Thoracic aorta (tissue), 2 donors: ENCODE measurements at places on chromosomes 5 and 9.

- no peak for DNase-seq
Measured at GRCh38 chr5:58871648-58872242, 288.9 kb downstream of the RAB3C start.

DNA sequence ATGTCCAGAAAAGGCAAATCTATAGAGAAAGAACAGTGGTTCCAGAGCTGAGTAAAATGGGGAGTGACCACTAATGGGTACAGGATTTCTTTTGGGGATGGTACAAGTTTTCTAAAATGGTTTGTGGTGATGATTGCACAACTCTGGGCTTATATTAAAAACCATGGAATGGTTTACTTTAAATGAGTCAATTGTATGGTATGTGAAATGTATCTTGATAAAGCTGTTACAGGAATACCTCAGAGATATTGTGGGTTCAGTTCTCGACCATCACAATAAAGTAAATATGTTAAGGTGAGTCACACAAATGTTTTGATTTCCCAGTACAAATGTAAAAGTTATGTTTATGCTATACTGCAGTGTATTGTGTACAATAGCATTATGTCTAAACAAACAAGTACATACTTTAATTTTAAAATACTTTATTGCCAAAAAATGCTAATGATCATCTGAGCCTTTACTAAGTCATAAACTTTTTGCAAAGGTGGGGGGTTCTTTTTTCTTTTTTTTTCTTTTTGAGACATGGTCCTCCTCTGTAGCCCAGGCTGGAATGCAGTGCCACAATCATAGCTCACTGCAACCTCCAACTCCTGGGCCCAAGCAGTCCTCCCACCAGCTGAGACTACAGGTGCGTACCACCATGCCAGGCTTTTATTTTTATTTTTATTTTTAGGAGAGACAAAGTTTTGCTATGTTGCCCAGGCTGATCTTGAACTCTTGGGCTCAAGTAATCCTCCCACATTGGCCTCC is 65.9 kb downstream of the SHOC1 start:
- no peak for DNase-seq

- DNase-seq: no peak
Measured at GRCh38 chr9:16668734-16669295, 201.7 kb downstream of the BNC2 start.

DNA sequence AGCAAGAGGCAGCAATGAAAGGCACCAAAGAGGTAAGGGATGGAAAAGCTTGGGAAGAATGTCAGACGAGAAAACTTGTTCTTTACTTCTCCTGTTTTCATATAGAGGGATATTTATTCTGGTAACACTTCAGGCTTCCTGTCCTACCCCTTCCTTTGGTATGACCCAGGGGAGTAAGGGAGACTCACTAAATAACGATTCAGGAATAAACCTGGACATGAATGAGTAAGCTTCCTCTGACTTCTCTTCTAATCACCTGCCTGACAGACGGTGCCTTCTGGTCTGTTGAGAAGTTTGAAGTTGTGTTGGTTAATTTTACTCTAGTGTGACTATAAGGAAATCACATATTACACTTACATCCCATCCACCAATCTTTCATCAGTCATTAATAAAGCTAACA is 461.2 kb downstream of the CDH12 start:
- DNase-seq: no peak

DNA sequence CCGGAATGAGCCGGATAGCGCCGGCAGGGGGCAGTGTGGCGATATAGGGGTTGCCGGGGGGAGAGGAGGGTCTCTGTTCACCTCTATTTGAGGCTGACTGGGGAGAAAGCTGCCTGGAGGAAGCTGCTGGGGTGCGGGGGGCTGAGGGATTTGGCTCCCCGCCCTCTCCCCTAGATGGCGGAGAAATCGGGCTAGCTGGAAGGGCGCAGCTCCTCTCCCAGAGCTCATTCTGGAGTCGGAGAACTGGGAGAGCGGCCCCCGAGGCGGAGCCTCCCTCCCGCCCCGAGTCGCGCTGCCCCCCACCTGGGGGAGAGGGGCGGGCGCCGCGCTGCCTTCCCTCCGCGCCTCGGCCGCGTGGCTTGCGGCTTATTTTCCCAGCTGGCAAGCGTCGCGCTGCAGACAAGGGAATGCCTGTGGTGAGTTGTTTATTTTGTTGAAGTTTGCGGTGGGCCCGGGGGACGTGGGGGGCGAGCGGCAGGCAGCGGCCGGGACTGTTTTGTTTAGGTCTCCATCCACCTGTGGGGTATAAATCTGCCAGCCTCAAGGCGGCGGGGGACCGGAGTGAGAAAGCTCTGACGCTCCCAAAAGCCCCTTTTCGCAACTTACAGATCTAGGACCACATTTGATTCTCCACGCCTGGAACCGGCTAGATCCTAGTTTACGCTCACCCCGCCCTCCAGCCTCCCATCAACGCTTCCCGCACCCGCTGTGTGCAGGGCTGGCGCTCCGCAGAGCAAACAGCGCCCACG is 4.1 kb upstream of the RGMB start:
- no peak for DNase-seq

GRCh38 chr5:71932131-71932654 is 175.1 kb upstream of the MAP1B start:
- no peak for DNase-seq

DNA sequence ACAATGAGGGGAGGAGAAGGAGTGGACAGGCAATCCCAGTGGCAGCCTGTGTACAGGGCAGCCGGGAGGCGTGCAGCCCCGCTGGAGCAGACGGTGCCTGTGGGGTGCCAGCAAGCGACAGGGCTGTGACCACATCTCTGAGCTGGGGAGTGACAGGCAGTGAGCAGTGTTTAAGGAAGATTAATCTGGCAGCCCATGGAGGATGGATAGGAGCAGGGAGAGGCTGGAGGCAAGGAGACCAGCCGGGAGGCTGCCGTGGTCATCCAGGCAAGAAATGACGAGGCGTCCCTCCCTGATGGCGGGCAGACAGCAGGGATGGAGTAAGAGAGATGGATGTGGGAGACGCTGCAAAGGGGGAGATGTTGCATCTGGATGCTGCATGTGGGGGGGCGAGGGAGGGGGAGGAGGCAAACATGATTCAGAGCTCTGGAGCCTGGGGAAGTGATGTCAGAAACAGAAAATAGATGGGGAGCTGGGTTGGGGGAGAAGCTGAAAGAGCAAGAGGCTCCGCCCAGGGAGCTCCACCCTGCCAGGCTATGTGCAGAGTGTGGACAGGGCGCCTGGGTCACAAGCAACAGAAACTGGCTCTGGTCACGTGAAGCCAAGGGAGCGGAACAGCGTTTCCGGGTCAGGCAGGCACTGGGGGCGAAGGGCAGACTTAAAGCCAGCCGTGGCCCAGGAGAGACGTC is 12.6 kb downstream of the UNC5A start:
- no peak for DNase-seq

- no peak for DNase-seq
Measured at GRCh38 chr5:153784277-153784676, 254.4 kb downstream of the FAM114A2 start.

- no peak for DNase-seq
Measured at GRCh38 chr9:95103281-95103771, 214.2 kb downstream of the FANCC start.

DNA sequence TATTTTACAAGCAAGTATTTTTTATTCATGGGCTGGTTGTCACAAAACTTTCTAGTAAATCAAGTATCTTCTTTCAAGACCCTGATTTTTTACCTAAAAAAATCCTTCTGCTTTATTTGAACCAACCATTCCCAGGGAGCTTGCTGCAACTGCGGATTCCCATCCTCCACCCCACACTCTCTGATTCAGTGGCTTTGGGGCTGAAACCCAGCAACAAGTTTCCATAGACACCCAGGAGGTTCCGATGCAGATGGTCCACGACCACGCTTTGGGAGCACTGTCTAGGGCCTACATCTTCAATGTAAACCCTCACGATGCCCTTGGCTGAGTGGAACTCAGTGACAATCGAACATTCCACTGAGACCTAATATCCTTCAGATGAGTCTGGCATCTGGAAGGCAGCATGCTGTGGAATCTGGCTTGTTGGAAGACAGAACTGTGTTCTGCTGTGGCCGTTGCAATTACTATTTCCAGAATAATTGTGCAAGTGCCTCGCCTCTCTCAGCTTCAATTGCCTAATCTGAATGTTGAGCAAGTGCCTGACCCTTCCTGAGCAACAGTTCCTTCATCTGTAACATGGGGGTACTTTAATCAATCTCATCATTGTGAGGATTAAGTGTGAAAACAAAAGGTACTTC is 105.1 kb downstream of the INSYN2B start:
- no peak for DNase-seq

- no peak for DNase-seq
Measured at GRCh38 chr9:135805422-135806022, 101.8 kb downstream of the CAMSAP1 start.

DNA sequence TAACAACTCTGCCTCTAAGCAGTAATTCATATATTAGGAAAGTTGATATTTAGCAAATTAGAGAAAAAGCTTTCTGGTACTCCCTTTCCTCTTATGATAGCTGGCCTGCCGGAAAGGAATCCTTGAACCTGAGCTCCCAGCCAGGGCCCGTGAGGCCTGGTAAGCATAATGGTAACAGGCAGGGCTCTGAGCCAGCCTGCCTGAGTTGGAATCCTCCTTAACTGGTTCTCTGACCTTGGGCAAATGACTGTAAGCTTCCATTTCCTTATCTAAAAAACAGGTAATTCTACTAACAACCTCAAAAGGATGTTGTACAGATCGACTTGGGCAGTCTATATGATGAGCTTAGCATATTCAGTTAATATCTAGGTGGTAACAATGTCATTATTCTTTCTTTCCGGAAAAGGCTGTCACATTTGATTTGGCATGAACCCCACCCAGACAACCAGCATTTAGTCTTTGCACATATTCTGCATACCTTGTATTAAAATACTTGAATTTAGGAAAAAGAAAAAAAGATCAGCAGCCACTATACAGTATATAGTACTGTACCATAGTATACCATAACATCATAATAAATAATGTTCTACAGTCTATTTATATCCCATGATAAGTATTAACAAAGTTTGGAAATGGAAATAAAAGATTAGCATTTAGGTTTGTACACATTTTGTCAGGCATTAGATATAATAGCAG is 55.7 kb upstream of the MAP3K1 start:
- no peak for DNase-seq

GRCh38 chr5:95220381-95220780 is 64.5 kb downstream of the MCTP1 start:
- no peak for DNase-seq

GRCh38 chr9:4832786-4833579 is 40.2 kb downstream of the RCL1 start:
- no peak for DNase-seq

- DNase-seq: no peak
Measured at GRCh38 chr5:76204713-76205112, 121.5 kb downstream of the SV2C start.

- DNase-seq: no peak
Measured at GRCh38 chr9:136370687-136371532, 2.6 kb downstream of the CARD9 start.

- no peak for DNase-seq
Measured at GRCh38 chr9:86470326-86470725, 116.1 kb upstream of the TUT7 start.

DNA sequence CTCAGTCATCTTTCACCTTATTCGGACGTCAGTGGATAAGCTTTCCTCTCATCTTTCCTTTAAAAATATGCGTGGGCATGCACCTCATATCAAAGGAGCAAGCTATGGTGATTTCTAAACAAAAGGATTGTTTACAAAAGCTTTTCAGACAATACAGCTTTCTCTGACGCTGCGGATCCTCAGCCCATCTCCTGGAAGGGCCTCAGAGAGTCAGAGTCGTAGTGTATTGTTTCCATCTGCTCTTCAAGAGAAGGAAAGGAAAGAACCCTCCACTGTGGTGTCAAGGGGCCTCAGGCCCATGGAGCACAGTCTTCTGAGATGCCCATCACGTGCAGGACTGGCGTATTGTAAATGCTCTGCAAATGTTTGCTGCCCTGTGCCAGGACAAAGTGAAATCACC is 163.4 kb upstream of the MAP1B start:
- DNase-seq: no peak

DNA sequence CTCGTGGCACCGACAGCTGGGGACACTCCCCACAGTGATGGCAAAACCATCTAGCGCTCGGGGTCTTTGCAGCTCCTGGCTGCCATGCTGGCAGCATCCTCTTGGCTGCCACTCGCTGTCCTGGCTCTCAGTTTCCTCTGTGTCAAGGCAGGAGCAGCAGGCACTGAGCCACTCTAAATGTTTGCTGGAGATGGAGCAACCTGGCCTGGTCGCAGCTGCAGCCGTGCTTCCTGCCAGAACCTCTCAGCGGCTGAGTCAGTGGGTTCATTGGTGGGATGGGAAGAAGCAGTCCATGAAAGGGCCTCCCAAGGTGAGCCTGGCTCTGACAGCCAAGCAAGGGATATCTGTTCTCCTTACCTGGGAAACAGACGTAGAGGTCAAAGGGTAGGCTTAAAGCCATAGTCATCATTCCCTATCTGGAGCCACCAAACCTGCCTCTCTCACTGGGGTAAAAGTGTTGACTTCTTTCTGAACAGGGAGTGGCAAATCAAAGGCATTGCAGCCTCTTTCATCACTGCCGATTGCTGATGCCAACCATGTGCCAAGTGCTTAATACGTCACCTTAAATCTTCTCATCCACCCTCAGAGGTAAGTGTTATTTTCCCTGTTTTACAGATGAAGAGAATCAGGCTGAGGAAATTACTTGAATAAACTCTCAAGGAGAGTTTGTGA is 304.8 kb upstream of the ZNF462 start:
- DNase-seq: no peak

DNA sequence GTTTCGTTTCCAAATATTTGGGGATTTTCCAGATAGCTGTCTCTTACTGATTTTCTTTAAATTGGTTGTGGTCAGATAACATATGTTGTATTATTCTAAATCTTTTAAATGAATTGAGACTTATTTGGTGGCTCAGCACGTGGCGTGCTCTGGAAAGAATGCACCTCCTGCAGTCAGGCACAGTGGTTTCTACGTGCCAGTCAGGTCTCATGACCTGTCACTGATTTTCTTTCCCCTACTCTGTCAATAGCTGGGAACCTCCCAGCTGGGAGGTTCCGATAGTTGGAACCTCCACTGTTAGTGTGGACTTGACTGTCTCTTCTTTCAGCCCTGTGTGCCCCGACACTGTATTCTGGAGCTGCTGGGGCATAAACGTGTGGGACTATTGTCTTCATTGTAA is 27.6 kb downstream of the TRIP13 start:
- DNase-seq: no peak

DNA sequence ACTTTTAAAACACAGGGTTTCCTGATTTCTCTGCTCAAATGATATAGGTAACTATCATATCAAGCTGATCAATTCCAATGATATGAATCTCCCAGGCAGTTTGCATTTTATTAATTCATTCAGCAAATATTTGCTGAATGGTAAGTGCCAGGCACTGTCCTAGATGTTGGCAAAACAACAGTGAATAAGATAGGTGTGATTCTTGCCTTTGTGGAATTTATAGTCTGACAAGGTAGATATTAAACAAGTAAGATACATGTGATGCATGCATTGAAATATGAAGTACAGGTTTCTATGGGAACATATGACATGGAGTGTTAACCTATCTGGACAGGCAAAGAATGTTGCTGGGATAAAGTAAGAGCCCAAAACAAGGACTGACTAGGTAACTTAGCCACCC is 231.8 kb upstream of the DAB2 start:
- no peak for DNase-seq
